ENCODE measurements at places on chromosomes 6 and 20.

DNA sequence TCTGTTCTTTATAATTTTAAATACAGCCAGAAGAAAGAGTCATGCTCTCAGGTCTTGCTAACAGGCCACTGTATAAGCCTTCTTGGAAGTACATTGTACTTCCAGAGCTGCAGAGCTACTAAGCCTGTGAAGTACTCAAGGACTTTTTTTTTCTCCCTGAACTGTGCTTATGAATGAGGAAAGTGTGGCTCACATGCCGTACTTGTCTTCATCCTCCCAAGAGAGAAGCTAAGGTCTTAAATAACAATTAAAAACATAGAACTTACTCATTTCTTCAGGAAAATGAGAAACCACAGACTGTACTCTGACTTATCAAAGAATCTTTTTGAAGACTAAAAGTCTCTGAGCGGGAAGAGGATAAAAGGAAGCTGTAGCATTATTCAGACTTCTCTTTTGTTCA, 218.3 kb downstream of the HTR1B start:
- no peak for DNase-seq

DNA sequence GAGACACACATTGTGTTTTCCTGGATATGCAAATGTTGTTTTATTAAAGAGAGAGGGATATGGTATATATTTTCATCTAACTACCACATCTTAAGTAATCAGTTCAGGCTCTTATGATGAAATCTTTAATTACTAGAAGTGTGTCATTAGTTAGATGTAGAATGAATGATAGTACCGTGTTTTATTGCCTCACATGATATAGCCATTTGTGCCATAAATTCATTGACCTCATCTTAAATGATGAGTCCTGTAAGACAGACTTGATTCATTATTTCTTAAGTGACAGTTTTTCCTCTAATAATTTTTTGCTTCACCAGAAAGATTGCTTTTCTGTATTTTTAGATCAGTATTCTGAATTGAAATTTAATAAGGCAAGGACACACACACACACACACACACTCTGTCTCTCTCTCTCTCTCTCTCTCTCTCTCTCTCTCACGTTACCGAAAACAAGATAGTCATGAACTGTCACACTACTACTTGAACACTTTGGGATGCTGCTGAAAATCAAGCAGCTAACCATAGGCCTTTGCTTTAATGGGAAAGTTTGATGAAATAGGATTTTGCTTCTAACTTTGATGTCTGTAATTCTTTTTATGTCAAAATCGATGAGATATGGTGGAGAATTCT, 140.5 kb downstream of the SOBP start:
- DNase-seq = no peak

GRCh38 chr20:58905236-58905635, 52.7 kb downstream of the GNAS start:
- DNase-seq = no peak

- DNase-seq = no peak
These were observed 8.1 kb upstream of the DLGAP4 start for GRCh38 chr20:36298061-36298460.

DNA sequence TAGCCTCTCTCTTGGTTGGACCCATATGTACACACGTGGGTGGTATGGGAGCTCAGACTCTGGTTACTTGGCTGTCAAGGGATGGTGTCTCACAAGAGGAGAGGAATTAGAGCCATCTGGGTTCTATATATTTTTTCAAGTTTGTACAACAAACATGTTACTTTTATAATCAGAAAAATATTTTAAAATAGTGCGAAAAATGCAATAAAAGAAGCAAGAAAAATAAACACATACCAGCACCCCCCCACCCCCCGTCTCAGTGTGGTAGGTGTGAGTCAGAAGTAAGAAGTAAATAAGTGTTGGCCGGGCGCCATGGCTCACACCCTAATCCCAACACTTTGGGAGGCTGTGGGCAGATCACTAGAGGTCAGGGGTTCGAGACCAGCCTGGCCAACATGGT, 2.1 kb upstream of the TIAM2 start:
- DNase-seq = no peak

GRCh38 chr6:90284236-90285041, 12.2 kb downstream of the BACH2 start:
- peak; percentile 84 for DNase-seq

DNA sequence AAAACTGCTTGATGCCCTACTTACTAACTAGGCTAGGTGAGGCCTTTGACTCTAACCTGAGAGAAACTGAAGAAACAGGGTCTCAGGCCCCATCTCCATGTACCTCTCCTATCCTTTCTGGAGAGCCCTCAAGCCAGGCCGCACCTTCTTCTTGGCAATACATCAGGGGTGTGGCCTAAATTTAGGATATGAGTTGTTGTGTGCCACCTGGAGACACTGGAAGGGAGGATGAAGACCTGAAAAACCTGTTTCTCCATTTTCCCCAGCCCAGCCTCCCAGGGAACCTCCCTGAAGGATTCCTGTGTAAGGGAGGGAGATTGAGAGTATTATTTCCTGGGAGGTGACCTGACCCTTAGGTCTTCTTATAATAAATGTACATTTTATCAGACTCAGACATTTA, 3.1 kb downstream of the LY6G6D start:
- DNase-seq = no peak

DNA sequence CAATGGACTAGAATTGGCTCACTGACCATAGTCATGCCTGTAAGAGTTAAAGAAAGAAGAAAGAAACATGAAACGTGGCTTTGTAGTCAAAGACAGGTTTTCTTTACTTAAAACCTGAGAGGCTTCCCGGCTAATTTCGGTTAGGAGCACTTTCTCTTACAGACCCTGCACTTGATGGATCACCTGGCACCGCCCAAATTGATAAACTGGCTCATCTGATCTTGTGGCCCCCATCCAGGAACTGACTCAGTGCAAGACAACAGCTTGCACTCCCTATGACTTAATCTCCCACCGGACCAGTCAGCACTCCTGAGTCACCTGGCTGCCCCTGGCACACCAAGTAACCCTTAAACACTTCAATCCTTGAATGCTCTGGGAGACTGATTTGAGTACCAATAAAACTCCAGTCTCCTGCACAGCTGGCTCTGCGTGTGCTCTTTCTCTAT, 12.3 kb downstream of the TMEM14B start:
- DNase-seq = peak; percentile 19

DNA sequence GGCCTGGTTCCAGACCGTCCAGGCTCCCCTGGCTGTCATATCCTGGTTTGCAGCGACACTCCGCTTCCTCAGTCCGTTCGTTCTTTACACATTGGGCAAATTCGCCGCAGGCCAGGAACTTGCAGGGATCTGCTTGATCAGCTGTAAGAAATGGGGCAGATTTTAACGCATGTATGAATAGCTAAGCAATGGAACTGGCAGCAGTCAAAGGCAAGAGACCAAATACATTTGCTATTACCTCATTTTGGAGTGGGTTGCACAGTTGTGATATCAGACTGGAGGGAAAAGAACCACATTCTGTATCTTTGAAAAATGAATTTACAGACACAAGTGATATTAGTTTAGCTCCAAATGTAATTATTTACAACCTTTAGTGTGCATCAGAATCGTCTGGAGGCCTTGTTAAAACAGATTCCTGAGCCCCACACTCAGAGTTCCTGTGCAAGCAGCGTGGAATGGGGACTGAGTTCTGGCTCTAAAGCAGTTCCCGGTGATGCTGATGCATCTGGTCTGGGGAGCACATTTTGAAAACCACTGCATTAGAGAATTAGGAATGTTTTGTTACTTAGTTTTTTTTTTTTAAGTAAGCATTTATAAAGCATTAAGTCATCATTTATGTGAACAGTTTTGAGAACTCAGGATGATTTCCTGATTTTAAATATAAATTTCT, 141.3 kb downstream of the IMPG1 start:
- DNase-seq = no peak

DNA sequence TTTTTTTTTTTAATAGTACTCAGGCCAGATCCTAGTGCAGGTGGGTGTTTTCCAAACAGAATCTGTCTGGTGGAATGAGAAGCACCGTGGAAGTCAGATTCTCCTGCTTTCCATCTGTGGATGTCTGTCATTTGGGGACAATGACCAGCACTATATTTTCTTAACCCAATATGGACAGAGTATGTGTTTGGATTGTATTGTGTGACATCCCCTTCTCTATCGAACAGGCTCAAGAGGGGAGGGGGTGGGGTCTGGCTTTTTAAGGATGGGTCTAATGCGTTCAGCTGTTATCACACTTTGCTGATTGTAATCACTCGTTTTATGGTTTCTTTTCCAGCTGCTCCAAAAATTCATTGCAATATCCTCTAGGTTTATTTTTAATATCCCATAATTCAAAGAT, 197.5 kb upstream of the CEP162 start:
- DNase-seq = no peak

- DNase-seq = no peak
These were observed 308.4 kb downstream of the PACRG start for GRCh38 chr6:163036160-163036645.

DNA sequence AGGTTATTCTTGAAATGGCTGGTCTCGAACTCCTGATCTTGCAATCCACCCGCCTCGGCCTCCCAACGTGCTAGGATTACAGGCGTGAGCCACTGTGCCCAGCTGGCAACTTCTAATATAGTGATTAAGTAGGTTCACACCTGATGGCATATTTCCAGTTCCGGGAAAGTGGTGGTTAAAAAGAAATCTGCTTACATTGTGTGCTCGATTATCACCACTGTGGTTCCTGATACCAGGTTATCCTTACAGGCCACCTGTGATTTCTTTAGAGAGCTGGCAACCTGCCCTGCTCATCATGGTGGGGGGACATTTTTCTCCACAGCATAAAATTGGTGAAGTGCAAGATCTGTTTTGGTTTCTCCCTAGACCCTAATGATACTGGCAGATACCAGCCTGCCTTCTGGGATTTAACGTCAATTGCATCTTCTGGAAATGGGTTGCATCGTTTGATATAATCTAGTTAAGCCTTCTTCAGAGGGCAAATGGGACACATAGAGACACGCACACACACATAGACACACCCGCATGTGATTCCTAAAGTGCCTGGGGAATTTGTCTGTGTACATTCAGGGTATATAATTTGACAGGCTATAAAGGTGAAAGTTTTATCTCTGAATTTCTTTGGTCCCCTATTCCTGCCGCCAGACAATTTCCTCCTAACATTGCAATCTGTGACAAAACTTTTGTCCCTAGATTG, 49.7 kb upstream of the CITED2 start:
- no peak for DNase-seq

- no peak for DNase-seq
These were observed 140.2 kb upstream of the AHI1 start for GRCh38 chr6:135637701-135638100.

GRCh38 chr6:7559651-7560385, 18.3 kb downstream of the DSP start:
- no peak for DNase-seq

GRCh38 chr6:106520711-106521401, 108.4 kb downstream of the RTN4IP1 start:
- DNase-seq = peak; percentile 94

GRCh38 chr20:37890643-37891042, 12.3 kb upstream of the VSTM2L start:
- no peak for DNase-seq

DNA sequence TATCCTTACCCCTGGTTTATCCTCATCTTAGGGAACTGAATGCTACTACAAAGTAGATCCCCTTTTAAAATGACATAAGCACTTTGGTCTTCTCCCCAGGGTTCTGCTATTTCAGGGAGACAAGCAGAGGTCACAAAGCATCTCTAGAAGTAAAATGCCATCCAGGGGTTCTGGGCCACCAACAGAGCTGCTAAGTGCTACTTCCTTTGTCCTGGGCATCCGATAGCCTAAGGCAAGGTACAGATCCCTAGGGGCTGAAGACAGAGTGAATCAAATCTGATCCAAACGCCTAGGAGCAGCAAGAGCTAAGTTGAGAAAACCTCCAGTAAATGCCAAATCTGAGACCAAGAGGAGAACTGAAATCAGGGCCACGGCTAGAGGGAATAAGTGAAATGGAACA, 161.2 kb downstream of the PTPRT start:
- no peak for DNase-seq

GRCh38 chr6:35136185-35136584, 5.0 kb downstream of the TCP11 start:
- DNase-seq = no peak

DNA sequence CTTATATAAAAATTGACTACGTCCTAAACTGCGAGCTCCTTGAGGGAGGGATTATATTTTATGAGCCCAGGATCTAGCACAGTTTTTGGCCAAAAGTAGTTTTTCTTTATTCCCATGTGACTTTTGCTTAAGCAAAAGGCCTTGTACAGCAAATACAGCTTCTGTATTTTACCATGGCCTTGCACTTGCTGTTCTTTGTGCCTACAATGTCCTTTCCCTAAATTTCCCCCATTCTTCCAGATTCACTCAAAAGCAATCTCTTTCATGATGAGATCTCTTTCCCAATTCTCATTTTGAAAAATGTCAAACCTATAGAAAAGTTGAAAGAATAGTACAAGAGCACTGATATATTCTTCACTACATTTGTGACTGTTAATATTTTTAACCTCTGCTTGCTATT, 4.8 kb upstream of the IGF2R start:
- DNase-seq = no peak

Measured in activated CD4-positive, alpha-beta T cell treated with anti-CD3 and anti-CD28 coated beads, Interleukin-2, Interleukin-6, amounts not matched to agents 100 ng/mL and 50 ng/mL, durations not matched to agents 16 hours and 8 hours (primary cell).